ENCODE measurements at places on chromosomes 1 and 21.

DNA sequence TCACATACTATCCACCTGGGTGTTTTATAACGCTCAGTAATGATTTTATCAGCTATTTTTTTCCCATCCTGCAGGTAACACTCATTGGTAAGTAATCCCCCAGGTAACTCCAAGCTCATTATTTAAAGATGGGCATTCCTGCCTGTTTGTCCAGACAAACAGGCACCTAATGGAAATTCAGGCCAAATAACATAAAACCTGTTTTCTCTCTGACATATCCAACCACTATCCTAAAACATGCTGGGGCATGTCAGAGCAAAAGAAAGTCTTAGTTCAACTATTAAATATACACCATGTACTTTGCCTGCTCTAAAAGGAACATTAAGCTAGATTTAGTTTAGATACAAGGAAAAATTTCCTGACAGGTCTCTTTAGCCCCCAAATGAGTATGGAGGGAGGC lies 987.7 kb downstream of the TTLL7 start:
- no peak for DNase-seq

DNA sequence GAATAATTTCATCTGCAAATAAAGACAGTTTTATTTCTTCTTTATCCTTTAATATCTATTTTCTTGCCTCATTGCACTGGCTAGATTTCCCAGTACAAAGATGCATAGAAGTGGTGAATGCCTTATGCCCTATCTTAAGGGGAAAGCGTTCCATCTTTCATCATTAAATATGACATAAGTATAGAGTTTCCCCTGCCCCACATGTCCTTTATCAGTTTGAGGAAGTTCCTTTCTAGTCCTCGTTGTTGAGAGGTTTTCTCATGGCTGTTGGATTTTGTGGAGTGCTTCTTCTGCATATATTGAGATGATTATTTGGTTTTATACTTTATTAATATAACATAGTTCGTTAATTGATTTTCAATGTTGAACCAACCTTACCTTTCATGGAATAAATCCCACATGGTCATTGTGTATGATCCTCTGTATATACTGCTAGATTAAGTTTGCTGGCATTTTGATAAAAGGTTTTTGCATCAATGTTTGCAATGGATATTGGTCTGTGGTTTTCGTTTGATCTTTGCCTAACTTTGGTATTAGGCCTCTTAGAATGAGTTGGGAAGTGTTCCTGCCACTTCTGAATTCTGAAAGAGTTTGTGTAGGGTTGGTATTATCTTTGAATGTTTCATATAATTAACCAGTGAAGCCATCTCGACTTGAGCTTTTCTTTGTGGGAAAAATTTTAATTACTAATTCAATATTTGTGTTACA lies 15.6 kb downstream of the PRKACB start:
- no peak for DNase-seq

DNA sequence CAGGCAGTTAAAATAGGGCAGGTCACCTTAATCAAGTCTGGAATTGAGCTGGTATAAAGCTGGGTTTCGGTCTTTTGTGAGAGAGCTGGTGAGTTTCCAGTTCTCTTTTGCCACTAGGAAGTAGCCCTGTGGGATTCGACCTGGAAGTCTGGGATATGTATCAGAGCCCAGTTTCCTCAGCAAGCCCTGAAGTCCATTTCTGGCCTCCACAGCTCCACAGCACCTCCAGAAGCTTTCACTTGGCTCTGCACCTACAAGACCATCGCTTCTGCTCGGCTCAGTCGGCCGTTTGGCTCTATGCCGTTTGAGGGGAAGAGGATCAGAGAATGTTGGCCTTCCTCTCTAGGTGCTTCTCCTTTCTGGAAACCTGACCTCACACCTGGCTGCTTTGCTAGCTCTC lies 148.0 kb downstream of the GALNT2 start:
- DNase-seq = no peak

DNA sequence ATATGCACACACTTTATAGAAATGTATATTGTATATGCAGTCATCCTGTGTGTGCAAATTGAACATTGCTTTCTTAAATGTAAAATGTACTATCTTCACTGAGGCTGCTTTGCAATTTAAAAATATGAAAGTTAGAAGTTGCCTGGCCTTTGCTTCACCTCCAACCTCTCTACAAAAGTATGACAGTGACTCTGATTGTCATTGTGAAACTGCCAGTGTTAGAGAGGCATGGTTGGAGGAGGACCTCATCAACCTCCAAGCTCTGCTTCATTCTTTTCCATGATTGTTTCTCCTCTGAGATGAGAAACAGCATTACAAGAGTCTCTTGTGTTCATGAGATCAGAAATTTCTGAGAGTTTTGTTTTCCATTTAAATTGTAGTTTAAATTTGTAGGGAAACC lies 185.5 kb downstream of the ZC3H11B start:
- DNase-seq = no peak

- DNase-seq = no peak
These were observed 37.8 kb upstream of the VAMP3 start for GRCh38 chr1:7733276-7733675.

DNA sequence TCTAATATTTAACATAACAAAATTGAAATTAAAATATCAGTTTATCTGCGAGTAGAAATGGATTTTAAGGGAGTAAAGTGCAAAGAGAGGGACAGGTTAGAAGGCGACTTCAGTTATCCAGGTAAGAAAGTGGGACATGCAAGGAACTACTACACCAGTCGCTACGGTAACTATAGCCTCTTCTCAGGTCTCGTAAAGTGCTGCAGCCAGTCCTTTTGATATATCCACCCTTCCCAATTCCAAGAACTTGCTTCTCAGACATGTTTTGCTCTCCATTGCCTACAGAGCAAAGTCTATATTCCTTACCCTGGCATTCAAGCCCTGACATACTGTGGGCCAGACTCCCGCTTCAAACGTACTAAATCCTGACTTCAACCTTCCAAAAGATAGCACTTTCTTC lies 2.5 kb downstream of the COA7 start:
- no peak for DNase-seq

- DNase-seq = no peak
These were observed 92.6 kb downstream of the TPR start for GRCh38 chr1:186282466-186282865.

- no peak for DNase-seq
These were observed 6.7 kb upstream of the EPHA8 start for GRCh38 chr1:22556391-22557104.

DNA sequence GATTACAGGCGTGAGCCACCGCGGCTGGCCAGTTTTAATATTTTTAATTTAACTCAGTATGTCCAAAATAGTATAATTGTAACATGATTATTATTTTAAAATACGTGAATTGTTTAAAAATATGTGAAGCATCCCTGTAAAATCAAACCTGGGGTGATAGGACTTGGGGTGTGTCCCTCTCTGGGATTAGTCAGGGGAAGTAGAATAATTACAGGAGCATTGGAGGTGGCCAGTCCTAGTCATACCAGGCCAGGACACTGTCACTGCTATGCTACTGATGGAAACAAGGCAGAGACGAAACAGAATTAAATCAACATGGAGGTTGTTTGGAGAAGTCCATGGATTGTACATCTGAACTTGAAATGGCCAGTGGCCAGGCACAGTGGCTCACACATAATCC lies 16.8 kb downstream of the SZRD1 start:
- no peak for DNase-seq

GRCh38 chr1:61442544-61442943 lies 282.4 kb downstream of the TM2D1 start:
- no peak for DNase-seq

- DNase-seq = peak; percentile 69
These were observed 3.1 kb downstream of the ACAP3 start for GRCh38 chr1:1304331-1305299.

DNA sequence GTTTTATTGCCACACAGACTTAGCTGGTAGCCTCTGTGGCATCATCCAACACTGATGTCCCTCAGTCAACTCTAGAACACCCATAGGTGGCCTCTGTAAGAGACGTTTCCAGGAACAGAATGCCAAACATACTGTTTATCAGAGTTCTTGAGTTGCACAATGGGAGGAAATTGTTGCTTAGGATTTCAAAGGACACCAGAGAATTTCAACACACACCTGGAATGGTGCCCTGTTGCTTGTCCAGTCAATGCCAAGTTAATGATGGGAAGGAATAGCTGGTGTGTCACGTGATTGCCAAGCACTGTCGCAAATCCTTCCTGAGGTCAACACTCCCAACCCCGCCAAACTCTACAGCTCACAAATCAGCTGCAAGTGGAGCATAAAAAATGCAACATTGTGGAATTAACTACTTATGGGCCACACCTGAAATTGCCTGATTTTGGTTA lies 28.6 kb upstream of the DUSP23 start:
- no peak for DNase-seq

DNA sequence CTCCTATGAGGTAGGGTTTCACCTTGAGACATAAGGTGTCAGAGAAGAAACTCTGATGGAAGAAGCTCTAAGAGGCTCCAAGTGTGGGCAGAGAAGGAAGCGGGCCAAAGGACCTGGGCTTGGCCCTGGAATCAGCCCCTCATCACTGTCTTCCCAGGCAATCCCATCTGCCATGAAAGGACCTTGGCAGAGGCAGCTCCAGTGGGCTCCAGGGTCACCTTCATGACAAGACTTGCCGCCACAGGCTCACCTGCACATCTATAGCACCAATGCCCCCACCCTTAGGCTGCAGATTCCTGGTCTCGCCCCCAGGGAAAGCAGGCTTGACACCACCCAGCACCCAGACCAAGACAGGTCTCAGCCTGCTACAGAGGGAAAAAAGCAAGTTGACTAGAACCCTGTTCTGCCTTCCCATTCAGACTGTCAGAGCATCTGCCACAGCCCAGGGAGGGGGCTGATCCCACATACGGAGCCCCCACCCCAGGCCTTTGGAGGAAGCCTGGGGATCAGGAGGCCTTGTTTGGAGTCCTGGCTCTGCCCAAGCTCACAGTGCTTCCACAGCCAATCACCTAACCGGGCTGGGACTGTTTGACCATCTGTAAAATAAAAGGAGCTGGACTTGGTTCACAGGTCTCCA lies 490 bp upstream of the FAM110D start:
- no peak for DNase-seq

GRCh38 chr1:44644806-44645205 lies 29.5 kb downstream of the TMEM53 start:
- DNase-seq = no peak

- DNase-seq = no peak
These were observed 37.8 kb upstream of the C8B start for GRCh38 chr1:57003398-57004139.

DNA sequence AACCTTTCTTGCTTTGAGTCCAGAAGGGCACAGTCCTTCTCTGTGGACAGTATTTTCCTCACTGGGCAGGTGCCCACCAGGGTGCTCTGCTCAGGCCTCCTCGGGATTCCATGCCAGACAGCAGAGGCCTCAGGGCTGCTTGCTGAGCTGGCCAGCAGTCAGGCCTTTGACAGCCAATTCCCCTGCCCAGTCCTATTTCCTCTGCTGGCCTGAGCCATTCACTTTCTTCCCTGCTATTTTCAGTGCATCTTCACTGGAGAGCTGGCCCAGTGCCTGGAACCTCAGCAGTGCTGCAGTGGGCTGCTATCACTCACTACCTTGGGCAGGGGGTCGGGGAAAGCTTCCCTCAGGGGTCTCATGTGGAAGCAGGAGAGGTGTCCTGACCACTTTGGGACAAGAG lies 33.2 kb downstream of the KCNA10 start:
- no peak for DNase-seq

DNA sequence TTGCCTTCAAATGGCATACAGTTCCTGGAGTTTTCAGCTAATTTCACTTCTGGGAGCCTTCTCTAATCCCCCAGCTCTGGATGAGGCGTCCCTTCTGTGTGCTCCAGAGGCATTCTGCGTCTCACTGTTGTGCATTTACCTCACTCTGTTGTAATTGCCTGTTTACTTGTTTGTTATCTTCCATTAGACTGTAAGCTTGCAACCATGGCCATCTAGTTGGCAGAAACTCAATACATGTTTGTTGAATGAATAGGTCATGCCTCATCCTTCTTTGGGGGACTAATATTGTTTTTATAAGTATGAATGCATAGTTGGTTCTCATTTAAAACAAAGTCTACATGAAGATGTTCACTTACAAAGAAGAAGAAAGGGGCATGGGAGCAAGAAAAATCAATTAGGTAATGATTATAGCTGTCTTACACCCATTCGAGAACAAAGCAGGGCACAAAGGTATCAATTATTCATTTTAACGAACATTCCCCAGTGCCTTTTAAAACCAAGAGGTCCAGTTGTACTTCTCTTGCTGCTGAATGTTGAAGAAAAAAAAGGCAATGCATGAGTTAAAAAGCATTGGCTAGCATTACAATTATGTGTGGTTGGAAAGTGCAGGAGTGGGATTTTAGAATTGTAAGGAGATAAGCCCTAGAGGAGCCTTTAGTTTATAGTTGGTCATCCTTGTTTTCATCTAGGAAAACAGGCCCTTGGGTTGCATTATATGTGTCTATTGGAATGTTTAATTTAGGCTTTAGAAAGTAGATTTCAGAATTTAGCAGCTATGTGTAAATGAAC lies 6.0 kb downstream of the RGL1 start:
- no peak for DNase-seq

GRCh38 chr1:94481473-94481933 lies 60.1 kb downstream of the F3 start:
- peak; percentile 52 for DNase-seq

- DNase-seq = no peak
These were observed 59.7 kb downstream of the DESI2 start for GRCh38 chr1:244712669-244713068.

GRCh38 chr1:66770694-66771093 lies 18.4 kb downstream of the DYNLT5 start:
- no peak for DNase-seq

- DNase-seq = peak; percentile 98
These were observed at the start of gene KIFAP3 for GRCh38 chr1:170074250-170075157. Gene KIFAP3, minus strand, starts transcription at chr1:170074695. Its CDS starts 228 bp downstream, at chr1:170074467.

DNA sequence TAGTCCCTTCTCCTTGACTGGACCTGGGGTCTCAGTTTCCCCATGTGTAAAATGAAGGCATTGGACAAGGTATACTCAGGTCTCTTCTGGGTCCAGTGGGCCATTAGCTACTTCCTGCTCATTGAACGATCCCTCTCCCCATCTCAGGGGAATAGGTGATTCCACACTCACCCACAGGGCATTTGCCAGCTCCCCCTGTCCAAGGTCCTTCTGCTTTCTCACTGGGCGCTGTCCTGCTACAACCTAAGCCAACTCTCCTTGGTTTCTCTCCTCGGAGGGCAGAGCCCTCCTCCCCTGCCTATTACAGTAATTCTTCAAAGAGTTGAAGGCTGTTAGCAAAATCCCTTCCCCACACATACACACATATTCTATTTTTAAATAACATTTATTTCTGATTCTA lies 16.6 kb downstream of the DISP3 start:
- DNase-seq = no peak
